ENCODE measurements at places on chromosomes 1 and 21.

- DNase-seq = no peak
These were observed 77.1 kb upstream of the SCCPDH start for GRCh38 chr1:246647113-246647512.

DNA sequence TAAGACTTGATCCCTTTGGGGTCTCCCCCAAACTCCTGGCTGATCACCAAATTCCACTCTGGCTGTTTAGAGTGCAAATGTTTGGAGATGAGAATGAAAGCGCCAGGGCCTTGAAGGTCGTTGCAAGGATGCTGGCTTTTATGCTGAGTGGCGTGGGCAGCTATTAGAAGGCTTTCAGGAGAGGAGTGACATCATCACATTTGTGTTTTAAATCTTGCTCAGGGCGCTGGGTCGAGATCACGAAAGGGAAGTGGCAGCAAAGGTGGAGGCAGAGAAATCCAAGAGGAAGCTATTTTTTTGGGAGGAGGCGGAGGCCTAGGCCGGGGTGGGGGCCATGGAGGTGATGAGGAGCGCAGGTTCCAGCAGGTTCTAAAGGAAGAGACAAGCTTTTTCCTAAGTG lies 49.3 kb downstream of the PDE9A start:
- DNase-seq = no peak

GRCh38 chr1:163083690-163084089 lies 14.5 kb downstream of the RGS4 start:
- no peak for DNase-seq

GRCh38 chr1:50972766-50973165 lies 2.7 kb downstream of the CDKN2C start:
- no peak for DNase-seq

DNA sequence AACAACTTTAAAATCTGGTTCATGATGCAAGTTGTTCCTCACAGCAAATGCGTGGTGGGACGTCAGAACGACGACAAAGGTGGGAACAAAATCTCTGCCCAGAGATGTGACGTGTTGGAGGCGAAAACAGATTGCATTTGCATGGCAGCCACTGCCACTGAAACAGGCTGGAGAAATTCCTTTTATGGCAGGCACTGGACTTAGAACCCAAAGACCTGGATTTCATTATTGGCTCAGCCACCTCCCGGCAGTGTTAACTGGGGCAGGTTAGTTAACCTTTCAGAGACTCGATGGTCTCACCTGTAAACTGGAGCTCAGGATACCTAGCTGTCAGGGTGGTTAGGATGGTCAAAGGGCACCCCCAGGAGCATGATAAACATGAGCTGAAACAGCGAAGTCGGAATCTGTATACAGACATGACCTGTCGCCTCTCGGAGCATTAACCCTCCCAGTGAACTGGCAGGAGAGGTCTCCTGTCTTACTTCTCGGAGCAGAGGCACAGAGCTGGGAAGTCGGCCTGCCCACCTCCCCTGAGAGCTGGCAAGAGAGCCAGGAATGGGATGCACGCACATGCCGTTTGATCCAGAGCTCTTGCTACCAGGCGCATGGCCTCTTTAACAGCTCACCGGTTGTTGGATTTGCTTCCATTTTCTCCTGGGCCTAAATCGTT lies 59.2 kb upstream of the TARBP1 start:
- no peak for DNase-seq

All from stimulated activated CD4-positive, alpha-beta T cell treated with anti-CD3 and anti-CD28 coated beads, TNF-alpha, amount 100 ng/mL, for 4 hours (primary cell).